Stimulated activated CD8-positive, alpha-beta memory T cell treated with anti-CD3 and anti-CD28 coated beads, Interleukin-7, amount 100 ng/mL, for 1 hour (primary cell): ENCODE measurements at places on chromosomes 13 and 19.

DNA sequence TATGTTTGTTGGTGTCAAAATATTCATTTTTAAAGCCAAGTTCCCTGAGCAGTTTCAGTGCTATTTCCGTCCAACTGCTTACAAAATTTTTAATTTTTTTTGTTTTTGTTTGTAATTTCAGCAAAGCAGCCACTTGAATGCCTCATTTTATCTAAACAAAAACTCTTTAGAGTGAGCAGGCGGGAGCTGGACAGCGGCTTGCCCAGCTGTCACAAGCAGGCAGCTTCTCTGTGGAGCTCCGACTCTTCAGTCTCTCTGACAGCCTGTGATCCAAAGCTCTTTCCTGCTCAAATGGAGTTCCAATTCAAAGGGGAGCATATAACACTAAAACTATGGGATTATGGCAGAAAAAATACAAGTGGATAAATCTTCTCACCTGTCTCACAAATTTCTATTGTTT is 618.3 kb upstream of the PCDH20 start:
- no peak for DNase-seq

- DNase-seq, result no peak
Observed at GRCh38 chr13:113196970-113197737, 11.3 kb downstream of the PCID2 start.

DNA sequence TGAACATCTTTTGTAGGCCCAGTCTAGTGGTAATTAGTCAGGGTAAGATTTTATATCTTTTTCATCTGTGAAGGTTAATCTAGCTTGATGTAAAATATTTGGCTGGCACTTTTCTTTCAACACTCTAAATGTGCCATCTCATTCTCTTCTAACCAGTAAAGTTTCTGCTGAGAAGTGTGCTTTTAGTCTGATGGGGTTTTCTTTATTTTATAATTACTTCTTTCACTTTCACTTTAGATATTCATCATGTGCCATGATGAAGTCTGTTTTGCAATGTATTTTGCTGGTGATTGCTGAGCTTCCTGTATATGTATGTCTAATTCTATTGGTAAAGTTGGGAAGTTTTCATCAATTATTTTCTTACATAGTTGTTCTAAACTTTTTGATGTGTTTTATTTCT is 31.9 kb downstream of the ZNF726 start:
- DNase-seq, result no peak

GRCh38 chr19:39370735-39371134 is 20.2 kb downstream of the PAF1 start:
- no peak for DNase-seq

- DNase-seq, result no peak
Observed at GRCh38 chr13:30726192-30726591, 9.2 kb upstream of the ALOX5AP start.

DNA sequence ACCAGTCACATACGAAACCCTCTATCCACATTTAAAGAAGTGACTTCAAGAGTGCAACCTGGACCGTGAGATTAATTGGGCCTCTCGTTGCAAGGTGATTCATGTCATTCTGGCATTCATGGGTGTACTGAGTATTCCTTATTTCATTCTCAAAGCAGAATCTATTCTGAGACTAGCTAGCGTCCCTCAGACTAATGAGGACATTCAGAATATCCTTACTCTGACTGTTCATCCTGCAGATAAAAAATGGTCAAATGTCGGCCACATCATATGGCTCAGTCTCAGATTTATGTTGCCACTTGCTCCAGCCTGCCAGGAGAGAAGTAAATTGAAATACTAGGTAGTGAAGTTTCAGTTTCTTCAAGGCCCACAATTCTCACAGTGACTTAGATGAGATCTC is 7.3 kb downstream of the ACOD1 start:
- no peak for DNase-seq

DNA sequence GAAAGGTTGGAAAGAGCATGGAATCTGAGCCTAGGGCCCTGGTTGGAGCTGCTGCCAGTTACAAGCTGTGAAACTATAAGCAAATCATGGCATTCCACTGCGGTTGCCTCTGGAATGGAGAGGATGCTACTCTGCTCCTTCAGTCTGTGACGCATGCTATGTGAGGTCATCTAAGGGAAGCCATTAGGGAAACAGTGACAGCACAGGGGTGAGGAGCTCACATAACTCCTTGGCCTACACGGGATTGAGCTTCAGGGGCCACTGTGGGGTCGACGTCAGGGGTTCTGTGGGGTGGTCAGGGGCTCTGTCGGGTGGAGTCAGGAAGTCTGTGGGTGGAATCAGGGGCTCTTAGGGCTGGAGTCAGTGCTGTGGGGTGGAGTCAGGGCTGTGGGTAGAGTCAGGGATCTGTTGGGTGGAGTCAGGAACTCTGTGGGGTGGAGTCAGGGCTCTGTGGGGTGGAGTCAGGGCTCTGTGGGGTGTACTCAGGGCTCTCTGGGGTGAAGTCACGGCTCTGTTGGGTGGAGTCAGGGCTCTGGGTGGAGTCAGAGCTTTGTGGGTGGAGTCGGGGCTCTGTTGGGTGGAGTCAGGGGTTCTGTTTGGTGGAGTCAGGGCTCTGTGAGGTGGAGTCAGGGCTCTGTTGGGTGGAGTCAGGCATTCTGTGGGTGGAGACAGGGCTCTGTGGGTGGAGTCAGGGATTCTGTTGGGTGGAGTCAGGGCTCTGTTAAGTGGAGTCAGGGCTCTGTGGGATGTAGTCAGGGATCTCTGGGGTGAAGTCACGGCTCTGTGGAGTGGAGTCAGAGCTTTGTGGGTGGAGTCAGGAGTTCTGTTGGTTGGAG is 35.8 kb upstream of the MEDAG start:
- no peak for DNase-seq

DNA sequence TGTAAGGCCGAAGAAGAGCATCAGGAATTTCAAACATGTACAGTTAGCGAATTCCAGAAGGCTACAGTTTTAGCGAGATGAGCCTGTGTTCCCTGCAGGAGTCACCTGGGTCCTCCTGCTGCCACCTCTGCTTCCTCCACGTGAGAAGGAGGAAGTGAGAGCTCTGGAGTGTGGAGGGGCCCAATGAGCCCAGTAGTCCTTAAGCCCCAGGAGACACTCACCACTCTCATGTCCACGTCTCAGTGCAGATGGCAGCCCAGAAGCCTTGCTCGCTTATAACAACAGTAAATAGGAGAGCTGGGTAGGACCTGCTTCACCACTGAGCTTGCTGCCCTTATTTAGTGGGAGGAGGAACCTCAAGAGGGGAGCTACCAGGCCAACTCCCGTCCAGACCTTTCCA is 44.3 kb downstream of the SERP2 start:
- DNase-seq, result no peak

DNA sequence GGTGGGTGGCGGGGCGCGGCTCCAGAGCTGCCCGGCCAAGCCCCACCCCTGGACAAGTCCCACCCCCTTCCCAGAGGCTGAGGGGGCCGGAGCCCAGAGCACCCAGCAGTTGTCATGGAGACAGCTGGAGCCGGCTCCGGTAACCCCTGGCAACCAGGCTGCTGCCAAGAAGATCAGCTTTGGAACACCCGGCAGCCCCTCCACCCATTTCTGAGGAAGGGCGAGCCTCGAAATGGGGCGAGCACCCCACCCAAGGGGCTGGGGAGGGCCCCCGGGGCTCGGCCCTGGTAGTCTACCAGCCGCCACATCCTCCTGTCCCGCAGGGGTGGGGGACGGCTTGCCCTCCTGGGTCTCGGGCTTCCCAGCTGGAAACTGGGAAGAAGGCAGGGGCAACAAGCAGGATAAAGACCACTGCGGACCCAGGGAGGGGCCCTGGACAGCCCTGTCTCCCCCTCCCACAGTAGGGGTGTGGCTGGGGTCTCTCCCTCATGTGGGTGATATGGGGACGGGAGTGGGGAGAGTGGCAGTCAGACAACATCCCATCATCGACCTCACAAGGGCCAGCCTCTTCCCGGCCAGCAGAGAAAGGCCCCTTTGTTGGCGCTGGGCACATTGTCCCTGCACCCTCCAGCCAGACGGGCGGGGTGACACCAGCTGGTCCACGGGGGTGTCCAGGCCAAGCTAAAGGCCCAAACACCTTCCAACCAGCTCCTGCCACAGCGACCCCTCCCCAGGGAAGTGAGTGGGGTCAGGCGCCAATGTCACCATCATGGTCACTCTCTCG is 1.5 kb downstream of the CERS1 start:
- DNase-seq, result no peak

DNA sequence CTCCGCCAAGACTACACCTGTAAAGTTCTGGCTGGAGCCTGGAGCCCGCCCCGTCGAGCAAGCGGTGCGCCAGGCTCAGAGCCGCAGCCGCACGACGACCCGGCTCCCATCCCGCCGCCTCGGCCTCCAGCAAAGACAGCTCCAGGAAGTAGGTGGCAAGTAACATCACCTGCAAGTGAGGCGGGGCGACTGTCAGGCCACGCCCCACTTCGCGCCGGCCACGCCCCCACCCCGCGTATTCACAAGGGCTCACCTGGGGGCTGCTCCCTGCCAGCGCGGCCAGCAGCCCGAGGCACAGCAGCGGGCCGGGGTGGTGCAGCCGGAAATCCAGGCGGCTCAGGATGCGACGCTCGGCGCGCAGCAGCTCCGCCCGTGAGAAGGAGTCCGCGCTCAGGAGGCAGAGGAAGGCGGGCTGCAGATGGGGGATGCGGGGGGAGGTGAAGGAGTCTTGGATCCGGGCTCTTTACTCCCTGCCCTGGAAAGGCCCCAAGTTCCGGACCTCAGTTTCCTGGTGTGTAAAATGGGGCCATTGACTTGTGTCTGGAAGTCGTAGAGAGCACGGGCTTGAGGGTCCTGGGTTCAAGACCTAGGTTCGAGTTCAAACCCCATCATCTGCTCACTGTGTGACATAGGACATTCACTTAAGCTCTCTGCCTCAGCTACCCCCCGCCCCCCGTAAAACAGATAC is 3.2 kb downstream of the CCNP start:
- DNase-seq, result no peak

- no peak for DNase-seq
Observed at GRCh38 chr19:7554990-7555864, 19.7 kb downstream of the PNPLA6 start.

GRCh38 chr13:44817131-44817671 is 172.1 kb downstream of the NUFIP1 start:
- no peak for DNase-seq

- no peak for DNase-seq
Observed at GRCh38 chr13:97387485-97387839, 46.5 kb upstream of the RAP2A start.

- DNase-seq, result no peak
Observed at GRCh38 chr13:31365630-31366029, 165.9 kb downstream of the B3GLCT start.

DNA sequence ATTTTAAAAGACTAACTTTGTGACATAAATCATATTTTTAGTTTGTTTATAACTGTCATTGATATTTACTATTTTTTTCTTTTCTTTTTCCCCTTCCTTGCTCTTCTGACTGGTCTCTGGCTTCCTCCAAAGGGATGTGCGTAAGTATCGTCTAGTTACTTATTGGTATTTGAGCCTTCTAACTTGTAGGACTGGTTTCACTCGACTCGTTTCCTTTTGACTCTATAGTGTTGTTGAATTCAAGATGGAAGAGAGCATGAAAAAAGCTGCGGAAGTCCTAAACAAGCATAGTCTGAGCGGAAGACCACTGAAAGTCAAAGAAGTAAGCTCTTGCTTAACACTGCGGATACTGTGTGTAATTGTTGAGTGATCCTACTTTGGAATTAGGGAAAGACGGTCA is 18.6 kb downstream of the HNRNPM start:
- no peak for DNase-seq
